ENCODE measurements at places on chromosomes 1 and 21.

GRCh38 chr1:221394011-221394544 lies 347.8 kb downstream of the DUSP10 start:
- DNase-seq, result peak; percentile 93

DNA sequence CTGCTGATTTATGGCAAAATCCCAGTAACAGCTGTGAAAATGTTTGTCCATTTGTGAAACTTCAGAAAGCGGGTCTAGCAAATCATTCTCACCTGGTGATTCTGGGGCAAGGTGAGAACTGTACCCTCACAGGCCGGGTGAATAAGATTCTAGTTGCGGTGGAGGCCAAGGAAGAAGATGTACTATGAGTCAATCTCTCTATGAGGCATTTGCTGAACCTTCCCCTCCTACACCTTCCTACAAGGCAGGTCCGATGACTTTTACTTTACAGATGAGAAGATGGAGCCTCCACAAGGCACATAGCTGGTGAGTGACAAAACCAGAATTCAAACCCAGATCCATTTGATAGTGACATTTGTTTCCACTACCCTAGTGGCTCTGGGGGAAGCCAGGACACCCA lies 72.7 kb downstream of the BACH1 start:
- DNase-seq, result no peak

DNA sequence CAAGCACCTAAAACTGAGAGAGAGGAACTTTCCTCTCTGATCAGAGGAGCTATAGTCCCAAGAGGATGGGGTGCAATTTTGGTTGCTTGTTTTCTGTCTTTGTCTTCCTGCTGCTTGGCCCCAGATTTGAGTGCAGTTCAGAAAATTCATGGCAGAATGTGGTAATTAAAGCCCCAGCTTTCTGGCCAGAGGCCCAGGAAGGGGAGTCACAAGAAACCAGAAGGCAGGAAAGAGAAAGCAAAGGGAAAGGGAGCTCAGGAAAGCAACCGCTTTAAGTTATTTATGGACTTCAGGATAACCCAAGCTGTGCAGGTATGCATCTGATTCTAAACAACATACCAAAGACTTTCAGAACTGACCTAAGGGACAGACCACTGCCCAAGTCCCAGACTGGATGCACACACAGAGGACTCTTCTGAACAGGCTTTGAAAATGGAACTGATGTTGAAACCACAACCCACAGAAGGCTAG lies 88.8 kb downstream of the ST3GAL3 start:
- DNase-seq, result peak; percentile 55

- no peak for DNase-seq
These were observed at the start of gene LRRC38 for GRCh38 chr1:13513895-13514546. LRRC38 (minus strand) TSS chr1:13514003; CDS start chr1:13513593, 410 bp downstream.

- DNase-seq, result no peak
These were observed 14.2 kb upstream of the AGPAT3 start for GRCh38 chr21:43850728-43851295.

GRCh38 chr1:232620356-232620969 lies 9.5 kb downstream of the SIPA1L2 start:
- no peak for DNase-seq

GRCh38 chr21:31413698-31414097 lies 69.6 kb upstream of the TIAM1 start:
- DNase-seq, result no peak

- DNase-seq, result no peak
These were observed 65.4 kb downstream of the TP53BP2 start for GRCh38 chr1:223780318-223780717.

DNA sequence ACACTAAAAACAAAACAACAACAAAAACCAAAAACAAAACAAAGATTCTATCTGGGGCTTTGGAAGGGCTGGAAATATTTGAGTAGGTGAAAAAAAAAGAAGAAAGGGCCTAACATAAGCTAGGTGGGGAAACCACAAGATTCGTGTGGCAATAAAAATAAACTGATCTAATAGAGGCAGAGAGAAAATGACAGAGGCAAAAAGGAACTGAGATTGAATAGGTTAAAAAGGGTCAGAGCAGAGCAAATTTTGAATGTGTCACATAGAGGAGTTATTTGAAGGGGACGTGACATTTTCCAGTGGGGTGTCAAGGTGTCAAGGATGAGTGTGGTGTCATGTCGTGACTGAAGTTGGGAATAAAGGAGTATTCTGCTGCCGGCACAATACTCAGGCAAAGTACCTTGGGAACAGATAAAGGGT lies 65.2 kb upstream of the RALGPS2 start:
- DNase-seq, result no peak

- DNase-seq, result no peak
These were observed 20.4 kb upstream of the UBXN10 start for GRCh38 chr1:20165522-20165951.

All from GM04503 (cell line).